ENCODE measurements at places on chromosomes 1 and 21.

GRCh38 chr1:239448911-239449310 is 62.5 kb downstream of the CHRM3 start:
- DNase-seq: no peak

DNA sequence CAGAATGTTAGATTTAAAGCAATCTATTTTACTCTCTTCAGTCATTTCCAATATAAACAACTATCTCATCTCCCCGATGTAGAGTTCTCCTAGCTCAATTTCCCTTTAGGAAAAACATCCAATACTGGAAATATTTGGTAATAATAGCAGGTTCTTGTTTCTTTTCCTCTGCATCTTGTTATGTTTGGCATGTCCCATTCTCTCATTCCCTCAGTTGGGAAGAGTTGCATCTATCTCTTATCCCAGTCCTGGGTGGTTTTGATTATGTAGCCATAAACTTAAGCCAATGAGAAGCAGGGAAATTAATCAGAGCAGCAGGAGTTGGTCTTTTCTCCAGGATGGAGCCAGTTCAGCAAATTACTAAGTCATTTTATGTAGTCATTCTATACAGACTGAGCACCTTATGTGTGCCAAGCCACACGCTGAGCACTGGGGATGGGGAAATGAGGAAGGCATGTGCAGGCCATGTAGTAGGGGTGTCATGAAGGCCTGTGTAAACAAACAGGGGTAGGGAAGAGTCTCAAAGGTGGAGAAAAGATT is 418.2 kb upstream of the NFIA start:
- DNase-seq: no peak

DNA sequence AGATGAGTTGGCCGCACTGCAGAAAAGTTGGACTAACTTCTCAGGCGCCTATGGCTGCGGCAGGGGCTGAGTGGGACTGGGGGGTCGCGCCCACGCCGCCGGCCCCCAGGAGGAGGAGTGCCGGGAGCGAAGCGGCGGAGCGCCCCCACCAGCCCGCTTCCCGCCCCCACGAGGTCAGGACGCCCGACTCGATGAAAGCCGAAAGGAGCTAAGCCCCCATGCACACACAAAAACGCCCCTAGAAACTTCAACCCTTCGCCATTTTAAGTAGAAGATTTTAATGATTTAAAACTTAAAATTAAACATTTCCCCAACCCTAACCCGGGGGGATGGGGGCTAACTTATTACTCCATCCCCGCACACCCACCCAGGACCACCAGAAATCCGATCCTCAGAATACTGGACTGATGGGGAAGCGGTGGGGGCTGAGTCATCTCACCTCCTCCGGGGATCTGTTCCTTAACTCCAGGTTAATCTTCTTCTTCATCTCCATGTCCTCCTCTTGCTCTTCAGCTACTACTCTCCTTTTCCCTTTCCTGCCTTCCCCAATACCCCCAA is 539 bp downstream of the ANP32E start:
- no peak for DNase-seq

- DNase-seq: no peak
These were observed 2.5 kb downstream of the ZNF362 start for GRCh38 chr1:33258788-33259274.

DNA sequence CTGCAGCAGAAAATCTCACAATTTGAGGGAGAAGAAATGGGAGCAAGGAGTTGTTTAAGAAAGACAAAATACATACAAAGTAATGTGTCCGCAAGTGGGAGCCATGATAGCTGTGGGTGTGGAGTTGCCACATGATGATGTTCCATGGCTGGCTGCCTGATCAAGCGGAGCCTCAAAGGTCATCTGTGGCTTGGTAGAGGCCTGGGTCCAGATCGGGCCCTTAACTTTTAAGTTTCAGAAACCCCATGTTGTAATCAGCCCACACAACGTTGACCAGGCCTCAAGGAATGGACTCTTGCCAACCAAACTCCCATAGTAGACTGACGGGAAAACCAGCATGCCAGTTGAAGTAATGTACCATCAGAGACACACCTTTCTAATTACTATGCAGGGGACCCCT is 64.7 kb upstream of the ANGPTL1 start:
- no peak for DNase-seq

GRCh38 chr1:99496067-99496466 is 149.8 kb upstream of the PALMD start:
- no peak for DNase-seq

DNA sequence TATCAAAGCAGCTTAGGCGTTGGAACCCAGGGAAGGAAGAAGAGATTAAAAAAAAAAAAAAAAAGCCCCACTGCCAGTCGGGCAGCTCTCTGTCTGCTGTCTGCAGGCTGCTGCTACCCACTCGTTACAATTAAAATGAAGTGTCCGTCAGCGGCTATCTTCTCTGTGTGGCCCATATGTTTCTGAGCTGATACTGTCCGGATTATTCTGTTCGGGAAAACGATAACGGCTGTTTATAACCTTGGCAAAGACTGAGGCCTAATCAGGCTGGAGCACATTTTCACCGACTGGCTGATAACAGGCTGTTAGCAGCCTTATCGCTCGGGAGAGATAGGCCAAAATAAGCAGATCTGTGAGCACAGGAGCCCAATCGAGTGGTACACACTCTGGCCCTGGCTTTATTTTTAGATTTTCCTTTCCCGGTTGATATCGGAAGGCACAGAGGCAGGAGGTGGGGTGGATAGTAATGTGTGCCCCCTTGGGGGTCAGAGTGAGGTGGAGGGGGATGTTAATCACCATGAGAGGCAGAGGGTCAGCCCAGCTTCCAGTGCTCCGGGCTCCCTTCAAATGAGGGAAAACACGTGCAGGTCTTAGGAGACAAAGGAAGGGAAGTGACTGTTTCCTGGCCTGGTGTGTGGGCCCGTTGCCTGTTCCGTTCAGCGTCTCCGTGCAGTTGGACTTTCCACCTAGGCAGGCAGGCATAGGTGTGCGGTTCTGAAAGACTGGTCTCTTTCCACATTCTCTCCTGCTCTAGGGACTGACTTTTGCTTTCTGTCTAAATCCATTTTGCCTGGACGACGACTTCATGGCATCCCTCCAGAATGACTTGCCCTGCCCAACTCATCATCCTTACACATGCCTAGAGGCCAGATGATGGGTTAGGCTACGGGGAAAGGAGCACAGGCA is 153.4 kb downstream of the PBX1 start:
- DNase-seq: no peak

GRCh38 chr1:214352838-214353237 is 71.9 kb downstream of the SMYD2 start:
- no peak for DNase-seq

GRCh38 chr1:193070942-193071341 is 11.5 kb downstream of the RO60 start:
- no peak for DNase-seq

GRCh38 chr1:220368352-220369265 is 96.4 kb upstream of the RAB3GAP2 start:
- no peak for DNase-seq

DNA sequence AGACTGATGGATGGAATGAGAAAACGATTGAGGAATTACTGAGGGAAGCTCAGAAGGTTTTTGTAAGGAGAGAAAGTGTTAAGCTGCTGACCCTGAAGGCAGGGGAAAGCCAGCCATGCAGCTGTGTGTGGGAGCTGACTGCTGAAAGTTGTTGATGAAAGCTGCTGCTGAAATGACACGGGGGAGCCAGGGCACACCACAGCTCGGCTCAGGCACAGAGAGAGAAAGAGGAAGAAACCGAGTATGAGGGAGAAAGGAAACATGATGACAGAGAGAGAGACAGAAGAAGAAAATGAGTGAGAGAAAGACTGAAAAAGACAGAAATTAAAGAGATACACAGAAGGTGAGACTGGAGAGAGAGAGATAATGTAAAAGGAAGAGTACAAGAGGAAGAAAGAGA is 115.5 kb downstream of the LRRC53 start:
- peak; percentile 49 for DNase-seq

DNA sequence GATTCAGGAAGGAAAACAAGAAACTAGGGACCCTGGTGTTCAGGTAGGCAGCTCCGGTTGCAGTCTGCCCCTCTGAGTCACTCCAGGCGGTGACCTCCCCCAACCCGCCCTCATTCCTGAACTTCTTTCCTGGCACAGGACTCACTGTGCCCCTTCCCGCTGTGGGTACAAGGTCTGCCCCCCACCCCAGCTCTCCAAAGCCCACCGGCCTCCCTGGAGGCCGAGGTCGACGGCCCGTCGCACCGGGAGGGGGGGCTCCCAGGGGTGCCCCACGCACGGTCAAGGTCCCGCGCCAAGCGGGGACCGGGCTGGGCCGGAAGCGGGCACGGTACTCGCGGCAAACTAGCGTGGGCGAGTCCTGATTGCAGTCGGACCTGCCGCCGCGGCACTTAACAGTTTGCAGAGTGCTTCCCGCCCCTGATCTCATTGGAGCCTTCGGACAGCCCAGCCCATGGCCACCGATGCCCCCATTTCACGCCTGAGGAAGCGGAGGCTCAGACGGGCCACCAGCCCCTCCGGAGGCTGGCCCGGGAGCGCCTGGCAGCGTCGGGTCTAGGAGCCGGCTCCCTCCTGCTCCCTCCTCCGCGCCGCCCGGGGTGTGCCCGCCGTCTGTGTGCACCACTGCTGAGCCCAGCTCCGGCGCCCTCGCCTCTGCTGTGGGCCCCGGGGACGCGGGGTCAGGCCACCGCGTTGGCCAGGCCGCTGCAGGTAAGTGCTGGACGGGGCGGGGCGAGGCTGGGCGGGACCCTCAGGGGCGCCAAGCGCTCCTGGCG is at the start of gene GJB3:
Gene GJB3, plus strand, starts transcription at position 144 of the 773 bp plus-strand sequence. CDS start 3,549 bp downstream, outside the sequence.
- DNase-seq: no peak

DNA sequence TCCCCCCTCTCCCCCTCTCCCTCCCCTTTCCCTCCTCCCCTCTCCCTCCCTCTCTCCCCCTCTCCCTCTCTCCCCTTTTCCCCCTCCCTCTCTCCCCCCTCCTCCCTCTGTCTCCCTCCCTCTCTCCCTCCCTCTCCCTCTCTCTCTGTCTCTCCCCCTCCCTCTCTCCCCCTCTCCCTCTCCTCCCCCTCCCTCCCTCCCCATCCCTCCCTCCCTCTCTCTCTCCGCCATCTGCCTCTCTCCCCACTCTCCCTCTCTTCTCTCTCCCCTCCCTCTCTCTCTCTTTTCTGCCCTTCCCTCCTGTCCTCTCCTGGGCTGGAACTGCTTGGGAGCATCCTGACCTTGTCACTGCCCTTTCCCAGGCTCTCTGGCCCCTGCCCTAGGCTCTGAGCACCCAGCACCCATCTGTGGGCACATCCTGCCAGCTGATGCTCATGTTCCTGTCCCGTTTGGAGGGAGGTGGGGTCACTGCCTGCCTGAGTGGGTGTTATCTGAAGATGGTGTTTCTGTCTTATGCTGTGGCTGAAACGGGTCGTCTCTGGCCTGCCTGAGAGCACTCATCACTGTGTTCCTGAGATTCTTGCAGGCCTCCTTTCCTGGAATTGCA is 10.8 kb downstream of the FTCD start:
- DNase-seq: no peak

DNA sequence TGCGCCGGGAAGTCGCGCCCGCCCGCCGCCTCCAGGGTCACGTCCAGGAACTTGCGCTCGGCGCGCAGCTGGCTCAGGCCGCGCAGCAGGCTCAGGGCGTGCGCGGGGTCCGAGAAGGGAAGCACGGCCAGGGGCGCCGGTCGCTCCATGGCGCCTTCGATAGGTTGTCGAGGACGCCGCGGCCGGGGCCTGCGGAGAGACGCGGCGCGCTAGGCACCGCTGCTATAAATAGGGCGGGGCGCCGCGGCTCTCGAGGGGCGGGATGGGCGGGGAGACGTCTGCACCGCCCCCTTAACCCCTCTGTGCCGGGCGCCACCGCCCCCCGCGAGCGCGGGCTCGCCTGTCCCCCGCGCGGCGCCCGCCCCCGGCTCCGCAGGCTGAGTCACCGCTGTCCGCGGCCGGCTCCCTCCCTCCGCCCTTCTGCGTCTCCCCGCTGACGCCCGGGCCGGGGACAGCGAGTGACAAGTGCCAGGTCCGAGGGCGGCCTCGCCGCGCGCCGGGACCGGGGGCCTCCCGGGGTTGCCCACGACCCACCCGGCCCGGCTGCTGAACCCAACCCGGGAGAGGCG is at the start of gene KLHL21:
Gene KLHL21, minus strand, starts transcription at position 201 of the 569 bp plus-strand sequence. Its CDS starts 52 bp downstream, at position 149.
- DNase-seq: no peak

- DNase-seq: no peak
These were observed 90.8 kb downstream of the GTF2B start for GRCh38 chr1:88800382-88801051.

- DNase-seq: no peak
These were observed 974 bp upstream of the FNBP1L start for GRCh38 chr1:93446837-93447451.

DNA sequence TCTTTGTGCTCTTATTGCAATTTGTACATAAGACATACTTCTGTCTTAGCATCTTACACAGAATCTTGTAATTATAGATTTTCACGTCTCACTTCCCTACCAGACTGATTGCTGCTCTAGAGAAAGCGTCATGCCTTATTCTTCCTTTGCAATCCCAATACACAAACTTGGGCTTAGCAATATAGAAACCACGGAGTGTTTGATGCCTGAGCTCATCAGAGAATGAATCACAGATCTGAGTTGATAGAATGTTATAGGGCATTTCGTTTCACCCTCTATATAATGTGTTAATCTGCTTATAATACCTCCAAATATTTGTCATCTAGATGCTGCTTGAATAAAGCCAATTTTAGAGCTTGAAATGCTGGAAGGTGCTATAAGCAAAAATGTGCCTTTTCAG is 6.6 kb downstream of the FMO1 start:
- no peak for DNase-seq

- DNase-seq: no peak
These were observed 70.3 kb upstream of the ACTL8 start for GRCh38 chr1:17684810-17685209.

- DNase-seq: no peak
These were observed 36.0 kb downstream of the GPR3 start for GRCh38 chr1:27428316-27429028.

DNA sequence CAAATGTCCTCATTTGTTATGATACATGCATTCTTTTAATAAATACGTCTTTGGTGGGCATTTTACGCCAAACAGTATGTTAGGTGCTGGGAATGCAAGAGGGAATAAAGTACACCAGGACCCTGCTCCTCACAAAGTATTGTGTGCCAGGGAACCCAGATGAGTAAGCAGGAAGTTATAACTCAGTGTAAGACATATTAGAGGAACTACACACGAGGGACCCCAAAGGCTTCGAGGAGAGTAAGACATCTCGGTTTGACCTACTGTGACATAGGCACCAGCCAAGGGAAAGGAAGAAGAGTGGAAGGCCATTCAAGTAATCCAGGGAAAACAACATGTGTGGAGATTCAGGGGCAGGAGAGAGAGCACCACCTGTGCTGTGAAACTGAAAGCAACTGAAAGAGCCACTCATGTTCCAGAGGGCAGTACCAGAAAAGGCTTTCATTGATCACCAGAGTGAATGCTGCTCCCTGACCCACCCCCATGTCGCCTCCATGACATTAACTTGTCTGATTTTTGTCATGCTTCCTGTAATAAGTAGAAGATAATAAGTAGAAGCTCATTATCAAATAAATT is 542.5 kb upstream of the PKN2 start:
- no peak for DNase-seq

DNA sequence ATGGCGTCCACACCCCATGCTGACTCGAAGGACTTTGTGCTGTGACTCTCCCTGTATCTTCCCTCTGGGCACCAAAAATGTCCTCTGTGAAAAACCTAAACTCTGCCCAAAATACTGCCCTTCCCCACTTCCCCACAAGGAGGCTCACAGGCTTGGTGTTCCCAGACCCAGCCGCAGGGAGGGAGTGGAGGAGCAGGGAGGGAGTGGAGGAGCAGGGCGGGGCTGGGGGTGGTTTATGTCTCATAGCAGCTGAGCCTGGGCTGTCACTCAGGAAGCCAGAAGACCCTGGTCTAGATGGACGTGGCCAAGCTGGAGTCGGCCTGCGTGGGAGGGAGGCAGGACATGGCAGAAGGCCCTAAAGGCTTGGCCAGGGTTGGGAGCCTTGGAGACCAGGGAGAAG is 461.7 kb downstream of the PTPRU start:
- no peak for DNase-seq
